ENCODE measurements at places on chromosomes 5 and 9. TPM values are rescaled to one million over a fixed set of nuclear protein-coding genes. Genes with fewer than 3 reads are reported as not detected.
A peak's percentile ranks its signal among the peaks of the same experiment; 100 is the strongest.

- peak; percentile 22 for DNase-seq
Measured at GRCh38 chr5:107985144-107985543, 314.4 kb upstream of the EFNA5 start.

DNA sequence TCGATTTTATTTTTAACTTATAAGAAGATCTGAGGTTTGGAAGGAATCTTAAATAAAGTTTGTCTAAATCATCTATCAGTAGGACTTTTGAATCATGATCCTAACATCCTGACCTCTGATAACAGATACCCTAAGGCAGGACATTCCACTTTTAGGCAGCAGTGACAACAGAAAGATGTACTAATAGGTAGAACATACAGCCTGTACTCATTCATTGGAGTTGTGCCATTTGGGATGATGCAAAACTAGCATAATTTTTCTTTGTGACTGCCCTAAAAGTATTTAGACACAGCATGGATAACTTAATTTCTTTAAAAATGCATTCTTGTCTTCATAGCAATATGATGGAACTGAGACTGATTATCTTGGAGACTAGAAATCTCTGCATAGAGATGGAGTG, 39.7 kb downstream of the CDC42SE2 start:
- no peak for DNase-seq

- no peak for DNase-seq
Measured at GRCh38 chr5:122908108-122908507, 62.7 kb downstream of the SNX24 start.

DNA sequence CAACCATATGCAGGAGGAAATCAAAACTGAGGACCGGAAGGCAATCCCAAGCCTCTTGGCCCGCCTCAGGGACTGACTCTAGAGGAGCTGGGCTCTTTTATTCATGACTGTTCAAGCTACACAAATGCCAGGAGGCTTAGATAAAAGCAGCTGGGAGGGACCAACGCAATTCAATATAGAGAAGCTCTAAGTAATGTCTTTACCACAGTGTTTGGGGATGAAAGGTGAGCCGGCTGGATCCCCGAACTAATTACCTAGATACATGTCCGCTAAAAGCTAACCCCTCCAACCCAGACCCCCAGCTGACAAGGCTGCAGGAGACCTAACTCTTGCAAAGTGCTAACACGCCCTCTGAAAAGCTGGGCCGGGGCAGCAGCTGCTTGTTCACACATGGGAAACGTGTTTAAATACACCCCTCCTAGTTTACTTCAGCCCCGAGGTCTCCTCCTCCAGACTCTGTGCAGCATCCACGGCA, 67.5 kb downstream of the TLE1 start:
- DNase-seq, result no peak

DNA sequence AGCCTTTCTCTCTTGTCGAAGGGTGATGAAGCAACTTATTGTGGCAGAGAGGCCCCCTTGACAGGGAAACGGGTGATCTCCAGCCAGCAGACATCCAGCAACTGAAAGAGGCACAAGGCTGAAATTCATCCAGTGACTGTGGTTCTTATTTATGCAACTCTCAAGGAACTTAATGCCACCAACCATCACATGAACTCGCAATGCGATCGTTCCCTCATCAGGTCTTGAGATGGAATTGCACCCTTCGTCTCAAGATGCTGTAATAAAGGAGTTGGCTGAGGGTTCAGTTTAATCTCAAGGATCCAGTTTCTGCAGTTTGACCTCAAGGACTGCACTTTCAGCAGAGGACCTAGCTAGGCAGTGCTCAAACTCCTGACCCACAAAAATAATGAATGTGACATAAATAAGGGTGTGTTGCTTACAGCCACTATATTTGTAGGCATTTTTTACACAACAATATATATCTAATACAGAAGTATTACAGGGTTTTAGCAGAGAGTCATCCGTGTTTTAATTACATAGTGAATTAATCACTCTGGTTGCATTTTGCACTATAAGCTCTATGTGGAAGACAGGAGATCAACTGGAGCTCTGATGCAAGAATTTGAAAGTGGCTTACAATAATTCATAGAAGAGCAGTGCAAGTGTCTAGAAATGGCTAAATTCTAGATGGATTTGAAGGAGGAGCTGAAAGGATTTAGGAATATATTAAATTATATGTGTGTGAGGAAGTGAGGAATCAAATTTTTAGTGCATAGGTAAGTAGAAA, 957.8 kb upstream of the CTNND2 start:
- no peak for DNase-seq

The MSH3 gene
- total RNA-seq, result 7.4 TPM

The SEMA6A gene
- 0.99 TPM for total RNA-seq

The DIMT1 gene
- total RNA-seq, result 34.1 TPM

The FYB1 gene
- total RNA-seq, result not detected

The ACTBL2 gene
- total RNA-seq, result 0.16 TPM

The ARID3C gene
- not detected for total RNA-seq

The RETREG1 gene
- 0.83 TPM for total RNA-seq
